ENCODE measurements at places on chromosomes 12 and 14.

- DNase-seq: no peak
These were observed 27.8 kb upstream of the DLK1 start for GRCh38 chr14:100698666-100699448.

DNA sequence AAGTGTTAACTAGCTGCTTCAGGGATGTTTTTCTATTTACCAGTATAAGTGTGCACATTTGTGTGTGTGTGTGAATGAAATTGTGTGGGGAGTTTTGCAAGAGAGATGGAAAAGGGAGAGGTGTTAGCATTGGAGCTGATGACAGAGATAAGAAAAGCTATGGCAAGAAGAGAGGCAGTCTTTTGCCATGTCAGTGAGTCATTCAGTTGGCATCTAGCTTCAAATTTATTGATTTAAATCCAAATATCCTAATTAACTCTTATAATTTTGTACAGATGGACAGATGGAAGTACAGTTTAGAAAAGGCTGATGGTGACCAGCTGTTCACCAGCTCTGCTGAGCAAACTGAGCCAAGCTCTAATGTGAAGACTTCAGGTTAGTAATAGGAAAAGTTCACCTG, 3.3 kb upstream of the BHLHE41 start:
- DNase-seq: no peak

GRCh38 chr14:95364481-95365209, 44.9 kb upstream of the CLMN start:
- DNase-seq: no peak

DNA sequence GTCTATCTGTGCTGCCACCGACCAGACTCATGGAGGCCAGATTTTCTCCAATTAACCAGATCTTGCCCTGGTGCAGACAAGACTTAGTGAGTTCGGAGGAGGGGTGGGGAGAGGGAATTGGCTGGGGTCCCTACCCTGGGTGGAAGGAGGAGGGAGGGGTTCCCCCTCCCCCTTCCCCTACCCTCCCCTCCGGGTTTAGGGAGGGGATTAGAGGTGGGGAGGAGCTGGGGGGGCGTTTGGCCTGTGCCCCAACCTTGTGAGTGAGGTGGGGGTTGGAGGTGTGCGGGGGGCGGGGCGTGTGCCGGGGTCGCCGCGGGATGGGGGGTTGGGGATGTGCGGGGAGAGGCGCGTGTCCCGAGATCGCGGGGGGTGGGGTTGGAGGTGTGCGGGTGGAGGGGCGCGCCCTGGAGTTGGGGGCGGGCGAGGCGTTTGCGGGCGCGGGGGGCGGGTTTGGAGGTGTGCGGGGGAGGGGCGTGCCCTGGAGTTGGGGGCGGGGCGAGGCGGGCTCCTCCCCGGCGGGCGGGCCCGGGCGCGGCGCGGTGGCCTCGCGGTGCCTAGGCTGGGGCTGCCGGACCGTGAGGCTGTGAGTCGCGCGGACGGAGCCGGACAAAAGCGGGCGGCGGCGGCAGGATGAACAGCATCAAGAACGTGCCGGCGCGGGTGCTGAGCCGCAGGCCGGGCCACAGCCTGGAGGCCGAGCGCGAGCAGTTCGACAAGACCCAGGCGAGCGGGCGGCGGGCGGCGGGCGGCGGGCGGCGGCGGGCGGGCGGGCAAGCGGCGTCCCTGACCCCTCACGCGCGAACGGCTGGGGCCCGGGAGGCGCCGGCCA, at the start of gene HIP1R:
HIP1R (plus strand) TSS at position 537 of the 829 bp plus-strand sequence; CDS start at position 631, 94 bp downstream.
- DNase-seq: peak; percentile 57

Measured in neuronal stem cell (in vitro differentiated cells).